ENCODE measurements at places on chromosomes 4 and X.

DNA sequence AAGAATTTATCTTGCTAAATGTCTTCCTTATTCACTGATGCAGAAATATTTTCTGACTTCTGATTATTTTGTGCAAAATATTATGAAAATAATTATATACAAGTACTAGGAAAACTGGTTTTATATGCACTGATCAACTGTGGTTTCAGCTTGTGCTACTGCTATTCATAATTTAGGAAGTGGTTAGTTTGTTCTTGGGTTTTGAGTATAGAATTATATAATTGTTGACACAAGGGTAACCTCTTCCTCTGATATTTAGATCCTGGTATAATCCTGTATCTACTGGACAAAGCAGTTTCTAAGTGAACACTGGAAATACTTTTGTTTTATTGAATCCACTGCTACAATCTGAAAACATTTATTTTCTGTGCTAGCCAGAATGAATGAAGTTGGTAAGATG lies 182.8 kb downstream of the PDGFC start:
- DNase-seq: no peak

DNA sequence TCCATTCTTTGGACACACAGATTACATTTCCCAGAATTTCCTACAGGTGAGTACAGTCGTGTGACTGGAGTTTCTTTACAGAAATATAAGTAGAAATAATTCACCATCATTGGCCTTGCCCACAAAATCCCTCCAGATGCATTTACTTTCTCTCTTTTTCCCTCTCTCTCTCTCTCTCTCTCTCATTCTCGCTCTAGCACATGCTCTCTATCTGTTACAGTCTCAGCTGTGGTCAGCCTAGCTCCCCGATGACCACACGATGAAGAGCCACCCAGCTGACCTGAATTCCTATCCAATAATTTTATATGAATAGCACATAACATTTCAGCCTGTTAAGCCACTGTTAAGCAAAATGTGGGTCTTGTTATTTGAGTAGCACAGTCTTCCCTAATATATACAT lies 507.9 kb downstream of the PCDH7 start:
- no peak for DNase-seq

- no peak for DNase-seq
These were observed 154.7 kb downstream of the RAB28 start for GRCh38 chr4:13329340-13329850.

- DNase-seq: no peak
These were observed 116.1 kb downstream of the ARHGAP10 start for GRCh38 chr4:147847751-147848590.

GRCh38 chrX:16783452-16783851 lies 2.8 kb upstream of the TXLNG start:
- no peak for DNase-seq

DNA sequence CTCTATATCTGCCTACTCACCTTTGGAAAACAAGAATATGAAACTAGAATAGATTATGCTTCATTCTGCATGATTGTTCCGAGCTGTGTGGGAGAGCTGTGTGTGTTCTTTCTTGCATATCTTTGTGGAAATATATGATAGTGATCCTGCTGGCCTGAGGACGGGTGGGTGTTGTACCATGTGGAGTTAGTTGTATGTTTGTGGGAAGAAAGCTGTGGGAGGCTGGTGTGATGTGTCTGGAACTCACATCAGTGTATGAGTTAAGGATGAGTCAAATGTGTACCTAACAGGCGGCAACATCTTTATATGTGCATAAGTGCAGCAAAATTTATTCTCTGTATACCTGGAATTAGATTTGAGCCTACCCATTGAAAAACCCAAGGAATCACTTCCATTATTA lies 208.1 kb upstream of the ADGRL3 start:
- DNase-seq: no peak

DNA sequence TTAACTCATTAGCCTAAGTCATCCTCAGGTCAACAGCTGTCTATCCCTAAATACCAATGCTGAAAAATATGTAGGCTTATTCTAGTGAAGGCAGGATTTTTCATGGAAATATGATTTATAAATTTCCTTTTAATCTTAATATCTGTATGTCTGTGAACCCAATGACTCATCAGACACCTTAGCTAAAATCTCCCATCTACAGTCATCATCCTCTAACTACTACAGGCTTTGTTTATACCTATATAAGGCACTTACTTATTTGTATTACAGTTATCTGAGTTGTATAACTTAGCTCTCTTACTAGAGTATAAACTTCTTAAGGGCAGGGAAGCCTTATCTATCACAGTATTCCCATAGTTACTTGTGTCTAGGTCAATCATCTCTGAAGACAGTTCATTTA lies 24.2 kb downstream of the AMMECR1 start:
- DNase-seq: no peak

DNA sequence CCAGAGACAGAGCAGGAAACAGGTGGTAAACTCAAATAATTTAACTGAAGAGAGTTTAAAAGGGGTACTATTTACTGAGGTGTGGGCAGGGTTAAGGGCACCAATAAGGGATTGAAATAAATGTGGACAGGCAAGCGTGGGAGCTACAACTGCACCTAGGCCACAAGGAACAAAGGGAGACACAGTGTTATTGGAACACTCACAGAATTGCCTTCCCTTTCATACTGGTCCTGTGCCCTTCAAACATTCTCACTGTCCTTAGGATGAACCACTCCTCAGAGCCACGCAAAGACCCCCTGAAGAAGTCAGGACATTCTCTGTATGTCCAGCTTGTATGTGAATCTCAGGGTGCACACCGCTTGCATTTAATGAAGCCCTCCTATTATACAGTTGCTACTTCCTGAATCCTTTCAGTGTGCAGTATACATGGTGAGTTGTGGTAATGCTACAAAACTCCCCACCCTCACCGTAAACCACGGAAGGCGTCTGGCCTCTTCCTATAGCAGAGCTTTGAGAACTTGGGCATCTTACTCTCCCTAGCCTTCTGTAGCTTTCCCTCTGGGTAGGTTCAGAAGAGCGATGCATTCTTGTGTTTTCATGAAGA lies 9.6 kb upstream of the MRPL1 start:
- DNase-seq: no peak

GRCh38 chrX:13290891-13291614 lies 28.8 kb downstream of the ATXN3L start:
- no peak for DNase-seq

- no peak for DNase-seq
These were observed 97.7 kb downstream of the EFHC2 start for GRCh38 chrX:44245733-44246132.

DNA sequence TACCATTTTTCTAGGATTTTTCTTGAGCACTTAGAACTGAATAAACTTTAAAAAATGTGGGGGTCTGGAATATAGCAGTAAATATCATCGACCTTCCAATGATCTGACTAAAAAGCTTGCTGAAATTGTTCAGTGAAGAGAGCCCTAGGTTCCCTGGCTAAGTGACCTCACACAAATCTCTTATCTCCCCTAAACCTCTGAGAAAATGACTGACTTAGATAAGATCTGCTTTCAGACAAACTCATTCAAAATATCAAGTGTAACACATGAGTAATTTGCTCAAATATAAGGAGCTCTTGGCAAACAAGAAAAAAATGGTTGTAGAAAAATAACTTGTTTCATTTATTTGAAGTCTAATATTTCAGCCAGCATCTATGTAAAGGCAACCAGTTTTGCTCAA lies 441.7 kb upstream of the SLIT2 start:
- DNase-seq: no peak

- no peak for DNase-seq
These were observed 81.2 kb downstream of the AFAP1 start for GRCh38 chr4:7858498-7858897.

- no peak for DNase-seq
These were observed 92.9 kb downstream of the HMX1 start for GRCh38 chr4:8778760-8779159.

GRCh38 chrX:77436682-77437081 lies 10.5 kb upstream of the FGF16 start:
- DNase-seq: no peak

- DNase-seq: no peak
These were observed 111.9 kb upstream of the CBR4 start for GRCh38 chr4:169121861-169122382.

- no peak for DNase-seq
These were observed 538.7 kb upstream of the NR3C2 start for GRCh38 chr4:148980782-148981480.

- no peak for DNase-seq
These were observed 326.4 kb downstream of the PPP3CA start for GRCh38 chr4:101020956-101021355.

GRCh38 chr4:29052266-29052665 lies 1667.9 kb upstream of the PCDH7 start:
- DNase-seq: no peak

- no peak for DNase-seq
These were observed 804.9 kb downstream of the RAB28 start for GRCh38 chr4:12679217-12679616.

DNA sequence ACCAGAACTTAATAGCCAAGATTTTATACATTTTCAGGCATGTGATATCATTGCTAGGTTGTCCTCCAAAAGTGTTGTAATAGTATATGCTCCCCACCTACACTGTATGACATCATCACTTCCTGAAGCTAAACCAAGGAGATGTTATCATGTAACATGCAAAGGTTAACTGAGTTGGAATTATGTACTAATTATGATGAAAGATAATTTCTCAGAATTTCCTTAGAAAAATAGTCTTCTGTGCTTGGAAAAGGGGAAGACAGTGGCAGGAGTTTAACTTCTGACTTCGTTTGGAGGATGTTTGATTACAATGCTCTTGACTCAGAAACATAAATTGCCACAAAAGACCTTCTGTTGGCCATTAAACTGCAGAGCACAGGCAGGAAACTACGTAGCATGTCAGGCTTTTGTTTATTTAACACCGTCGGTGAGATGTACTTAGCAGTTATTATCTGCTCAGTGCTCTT lies 83.6 kb upstream of the GUCY1A1 start:
- DNase-seq: no peak

- no peak for DNase-seq
These were observed 5.7 kb upstream of the PLCXD1 start for GRCh38 chrX:275476-275966.

GRCh38 chr4:1014291-1015167 lies 3.1 kb downstream of the FGFRL1 start:
- no peak for DNase-seq

GRCh38 chr4:15955670-15956069 lies 7.3 kb downstream of the FGFBP2 start:
- DNase-seq: no peak

GRCh38 chr4:110533940-110534339 lies 58.0 kb downstream of the ENPEP start:
- no peak for DNase-seq

GRCh38 chrX:40154250-40154852 lies 56.6 kb upstream of the BCOR start:
- peak; percentile 35 for DNase-seq

DNA sequence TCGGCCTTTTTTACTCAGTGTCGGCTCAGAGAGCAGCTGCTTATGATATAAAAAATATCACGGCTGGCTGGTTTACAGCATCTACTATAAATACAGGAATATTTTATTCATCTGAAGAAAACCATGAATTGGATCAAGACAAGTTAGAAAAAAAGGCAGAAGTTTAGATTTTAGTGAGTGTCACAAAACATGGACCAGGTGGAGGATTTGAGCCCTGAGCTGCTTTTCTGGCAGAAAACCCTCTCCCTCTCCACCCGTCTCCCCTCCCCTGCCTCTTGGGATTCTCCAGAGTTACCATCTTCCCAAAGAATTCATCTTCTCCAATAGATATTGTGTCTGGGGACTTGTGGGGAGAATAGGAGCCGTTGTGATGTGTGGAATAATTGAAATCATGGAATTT lies 142.8 kb upstream of the RAI2 start:
- no peak for DNase-seq

DNA sequence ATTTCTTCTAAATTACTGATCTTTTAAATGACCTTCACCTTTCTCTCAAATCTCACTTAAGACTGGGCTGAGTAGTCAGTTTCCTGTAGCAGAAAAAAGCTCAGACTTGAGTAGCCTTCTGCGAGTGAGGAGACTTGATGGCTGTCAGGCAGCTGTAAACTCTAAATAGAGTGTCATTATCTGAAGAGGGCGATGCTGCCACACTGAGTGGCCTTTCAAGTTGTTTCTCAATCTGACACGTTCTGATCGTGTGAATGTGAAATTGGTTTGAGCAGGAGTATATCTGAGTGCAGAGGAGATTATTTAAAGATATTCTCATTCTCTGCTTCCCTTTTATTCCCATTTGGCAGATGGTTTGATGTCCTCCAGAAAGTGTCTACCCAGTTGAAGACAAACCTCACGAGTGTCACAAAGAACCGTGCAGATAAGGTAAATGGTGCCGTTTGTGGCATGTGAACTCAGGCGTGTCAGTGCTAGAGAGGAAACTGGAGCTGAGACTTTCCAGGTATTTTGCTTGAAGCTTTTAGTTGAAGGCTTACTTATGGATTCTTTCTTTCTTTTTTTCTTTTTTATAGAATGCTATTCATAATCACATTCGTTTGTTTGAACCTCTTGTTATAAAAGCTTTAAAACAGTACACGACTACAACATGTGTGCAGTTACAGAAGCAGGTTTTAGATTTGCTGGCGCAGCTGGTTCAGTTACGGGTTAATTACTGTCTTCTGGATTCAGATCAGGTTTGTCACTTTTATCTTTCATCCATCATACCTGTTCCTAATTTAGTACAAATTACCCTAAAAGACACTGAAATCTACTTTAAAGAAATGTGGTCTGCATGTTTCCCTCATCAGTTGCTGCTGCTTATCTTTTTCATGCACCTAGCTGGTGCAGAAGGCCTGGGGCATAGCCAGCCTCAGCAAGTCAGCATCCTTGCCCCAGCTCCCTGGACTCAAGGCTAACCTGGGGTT lies 74.3 kb upstream of the MSANTD1 start:
- DNase-seq: peak; percentile 73

GRCh38 chr4:167232805-167233684 lies 1.2 kb downstream of the SPOCK3 start:
- DNase-seq: no peak

DNA sequence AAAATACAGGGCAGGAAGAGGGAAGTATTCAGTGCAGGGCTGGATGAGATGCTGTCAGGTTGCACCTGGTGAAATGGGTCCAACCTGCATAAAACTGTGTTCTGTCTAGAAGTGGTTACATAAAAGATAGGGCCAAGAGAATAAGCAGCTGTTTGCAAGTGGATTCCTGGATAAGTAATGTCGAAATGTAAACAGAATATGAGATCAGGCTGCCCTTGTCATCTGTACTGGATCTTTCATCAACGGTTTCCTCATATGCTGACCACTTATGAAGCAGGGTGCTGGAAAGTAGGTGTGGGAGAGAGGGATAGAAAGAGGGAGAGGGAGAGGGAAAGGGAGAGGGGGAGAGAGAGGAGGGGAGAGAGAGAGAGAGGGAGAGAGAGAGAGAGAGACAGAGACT lies 349.8 kb upstream of the CPEB2 start:
- no peak for DNase-seq
